ENCODE measurements at places on chromosomes 13 and 19. TPM values are rescaled to one million over a fixed set of nuclear protein-coding genes. Genes with fewer than 3 reads are reported as not detected.

DNA sequence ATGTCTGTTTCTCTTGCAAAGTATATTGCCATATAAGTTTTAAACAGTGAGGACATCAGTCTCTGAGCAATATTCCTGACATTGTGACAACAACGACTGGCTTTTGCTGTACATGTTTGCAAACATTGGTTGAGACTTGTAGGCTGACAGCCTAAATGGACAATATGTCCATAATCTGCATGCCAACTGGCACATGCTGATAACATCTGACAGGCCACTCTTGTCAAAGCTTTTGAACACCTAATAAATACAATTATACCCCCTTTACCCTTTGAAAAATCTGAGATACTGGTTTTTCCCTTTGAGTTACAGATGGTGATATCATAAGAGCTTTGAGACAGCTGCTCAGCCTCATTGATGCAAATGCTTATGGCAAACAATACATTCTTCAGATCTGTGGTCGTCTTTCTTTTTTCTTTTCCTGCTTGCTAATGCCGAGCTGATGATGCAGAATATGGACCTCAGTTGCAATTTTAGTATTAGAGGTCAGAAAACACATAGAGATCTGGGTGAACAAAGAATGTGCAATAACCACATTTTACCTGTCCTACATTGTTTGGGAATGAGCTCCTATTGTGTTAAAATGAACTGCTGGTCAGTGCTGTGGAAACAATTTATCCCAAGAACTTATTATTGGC, 114.9 kb downstream of the RFC3 start:
- no peak for DNase-seq

GRCh38 chr13:114015111-114015968, 41.5 kb upstream of the C13orf46 start:
- no peak for DNase-seq

GRCh38 chr13:80955501-80955900, 614.6 kb upstream of the SPRY2 start:
- no peak for DNase-seq

DNA sequence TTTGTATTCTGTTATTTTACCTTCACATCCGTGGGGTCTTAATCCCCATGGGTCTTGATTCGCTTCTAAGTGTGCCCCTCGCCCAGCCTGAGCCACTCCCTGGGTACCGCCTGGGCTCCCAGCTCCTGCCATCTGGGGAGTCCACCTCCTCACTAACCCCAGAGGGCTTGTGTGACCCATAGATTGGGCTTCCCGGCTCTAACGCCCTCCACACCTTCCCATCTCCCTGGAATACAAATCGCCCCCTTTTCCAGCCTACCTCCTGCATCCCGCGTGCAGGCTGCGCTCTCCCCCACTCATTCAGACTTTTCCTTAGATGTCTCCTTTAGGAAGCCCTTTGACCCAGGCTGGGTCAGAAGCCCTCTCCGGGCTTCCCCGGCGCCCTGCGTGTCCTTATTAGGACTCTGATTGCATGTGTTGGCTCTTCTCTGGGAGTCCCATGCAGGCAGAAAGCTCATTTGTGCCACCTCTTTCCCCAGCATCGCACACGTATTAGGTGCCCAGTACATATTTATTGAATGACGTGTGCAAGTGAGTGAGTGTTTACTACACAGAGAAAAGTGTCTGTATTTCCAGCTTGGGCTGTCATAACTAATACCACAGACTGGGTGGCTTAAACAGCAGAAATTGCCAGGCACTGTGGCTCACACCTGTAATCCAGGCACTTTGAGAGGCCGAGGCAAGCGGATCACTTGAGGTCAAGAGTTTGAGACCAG, 757 bp downstream of the CCDC124 start:
- DNase-seq, result no peak

The AMH gene
- total RNA-seq, result 1.9 TPM

The SYDE1 gene
- total RNA-seq, result 3.3 TPM

- no peak for DNase-seq
Measured at GRCh38 chr13:100476963-100477362, 111.6 kb downstream of the GGACT start.

- no peak for DNase-seq
Measured at GRCh38 chr19:19514215-19514657, 1.1 kb downstream of the TSSK6 start.

GRCh38 chr19:10138879-10139795, 19.4 kb upstream of the EIF3G start:
- no peak for DNase-seq

The MEDAG gene
- not detected for total RNA-seq

GRCh38 chr13:52686376-52686775, 33.7 kb downstream of the SUGT1 start:
- DNase-seq, result no peak

The PSG7 gene
- not detected for total RNA-seq

The SYT3 gene
- 0.16 TPM for total RNA-seq

The CGB5 gene
- total RNA-seq, result not detected

The SIGLEC5 gene
- not detected for total RNA-seq

DNA sequence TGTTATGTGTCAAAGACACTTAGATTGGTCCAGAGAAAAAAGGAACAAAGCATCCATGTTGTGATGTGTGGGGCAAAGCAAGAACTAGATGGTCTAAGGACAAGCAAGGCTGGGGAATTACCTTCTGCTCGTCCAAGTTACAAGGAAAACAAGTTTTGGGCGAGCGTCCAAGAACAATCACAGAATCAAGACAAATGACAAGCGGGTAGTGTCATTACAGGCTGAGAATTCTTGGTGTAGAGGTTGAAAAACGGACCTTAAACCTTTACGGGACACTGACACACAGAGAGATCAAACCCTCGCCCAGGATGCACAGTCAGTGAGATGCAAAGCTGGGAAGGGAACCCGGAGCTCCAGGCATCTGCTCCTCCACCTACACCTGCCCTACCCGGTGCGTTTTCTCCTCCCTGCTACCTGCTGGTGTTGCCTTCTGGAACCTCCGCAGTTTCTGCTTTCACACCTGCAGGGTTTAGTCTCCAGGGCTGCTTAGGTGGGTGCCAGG, 515 bp upstream of the ZNF324B start:
- DNase-seq, result no peak

DNA sequence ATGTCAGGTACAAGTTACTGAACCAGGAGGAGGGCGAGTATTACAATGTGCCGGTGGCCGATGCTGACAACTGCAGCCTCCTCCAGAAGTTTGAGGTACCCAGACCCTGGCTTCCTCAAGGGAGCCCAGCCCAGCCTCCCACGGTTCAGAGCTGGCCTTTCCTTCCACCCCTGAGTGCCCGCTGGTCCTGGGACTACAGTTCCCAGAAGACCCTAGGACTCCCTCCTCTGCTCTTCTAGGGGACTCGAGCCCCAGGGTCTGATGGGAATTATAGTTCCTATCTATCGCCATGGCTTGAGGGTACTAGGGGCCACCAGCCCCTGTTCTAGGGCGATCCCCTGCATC, 11.0 kb downstream of the PRKCG start:
- no peak for DNase-seq

The TMEM59L gene
- total RNA-seq, result 0.11 TPM

- peak; percentile 82 for DNase-seq
Measured at GRCh38 chr13:48976576-48977285, 1.0 kb downstream of the FNDC3A start.

The COX7A1 gene
- total RNA-seq, result not detected

The CLIP3 gene
- total RNA-seq, result 0.16 TPM

The LGALS14 gene
- 0.80 TPM for total RNA-seq

GRCh38 chr13:49635599-49636433, 7.5 kb downstream of the ARL11 start:
- peak; percentile 39 for DNase-seq

The PEX11G gene
- 1.1 TPM for total RNA-seq

- peak; percentile 32 for DNase-seq
Measured at GRCh38 chr19:34308381-34309367, 54.3 kb downstream of the GARRE1 start.

The SLC10A2 gene
- total RNA-seq, result not detected

GRCh38 chr13:51614350-51614786, 30.1 kb downstream of the WDFY2 start:
- DNase-seq, result peak; percentile 77

DNA sequence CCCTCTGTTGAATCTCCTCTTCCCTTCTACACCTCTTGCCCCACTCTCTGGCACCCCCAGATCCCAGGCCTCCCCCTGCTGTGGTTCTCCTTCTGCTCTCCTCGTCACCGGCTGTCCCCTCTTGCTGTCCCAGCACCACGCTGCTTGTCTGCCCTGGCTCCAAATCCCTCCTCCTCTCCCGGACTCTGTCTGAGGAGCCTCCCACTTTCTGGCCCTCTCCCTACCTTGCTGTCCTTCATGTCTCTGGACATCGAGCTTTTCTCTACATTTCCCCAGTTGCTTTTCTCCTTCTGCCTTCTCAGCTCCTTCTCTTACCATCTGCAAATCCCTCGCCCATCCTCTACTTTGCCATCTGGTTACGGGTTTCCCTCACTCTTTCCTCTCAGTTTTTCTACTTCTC, 1.2 kb downstream of the ZNF347 start:
- DNase-seq, result no peak

The MADCAM1 gene
- 0.14 TPM for total RNA-seq

The FXYD1 gene
- total RNA-seq, result 2.4 TPM

The C19orf81 gene
- total RNA-seq, result 1.3 TPM

The AP1M2 gene
- not detected for total RNA-seq

GRCh38 chr13:76472916-76473315, 413.3 kb downstream of the KCTD12 start:
- no peak for DNase-seq

- no peak for DNase-seq
Measured at GRCh38 chr13:23941211-23941610, 43.9 kb upstream of the C1QTNF9B start.

GRCh38 chr13:72757792-72758535, 23.7 kb downstream of the DIS3 start:
- no peak for DNase-seq
